ENCODE measurements at places on chromosomes 1 and 21. TPM values are rescaled to one million over a fixed set of nuclear protein-coding genes. Genes with fewer than 3 reads are reported as not detected.

Gene FCRL4
- not detected for total RNA-seq

Gene HENMT1
- total RNA-seq = 15.1 TPM

Gene FMN2
- total RNA-seq = 3.4 TPM

Gene LYPD8
- not detected for total RNA-seq

Gene CRNN
- 26.0 TPM for total RNA-seq

Gene GJA9
- total RNA-seq = not detected

Gene WDR77
- 25.7 TPM for total RNA-seq

Gene POU3F1
- 1.5 TPM for total RNA-seq

Gene ZNF683
- total RNA-seq = not detected

Gene ATP5PO
- 298 TPM for total RNA-seq
